Activated B cell treated with CpG ODN at 0.5 μM for 24 hours (primary cell): ENCODE measurements at places on chromosomes 4 and X. TPM values are rescaled to one million over a fixed set of nuclear protein-coding genes. Genes with fewer than 3 reads are reported as not detected.

NLGN4X gene
- 0.22 and 0.35 TPM in 2 replicates for total RNA-seq

SLC26A1 gene
- total RNA-seq: 0.15 TPM in 1 of 2 replicates, not detected in the other

TMEM31 gene
- not detected in 2 replicates for total RNA-seq

- no peak for DNase-seq
Observed at GRCh38 chrX:69896046-69896445, 153.7 kb downstream of the AWAT2 start.

GRCh38 chr4:7457201-7458065 is 22.7 kb upstream of the PSAPL1 start:
- DNase-seq: no peak

GRCh38 chrX:45502396-45502795 is 301.7 kb upstream of the DIPK2B start:
- DNase-seq: no peak

- no peak for DNase-seq
Observed at GRCh38 chr4:146183209-146183608, 7.7 kb downstream of the LSM6 start.

DNA sequence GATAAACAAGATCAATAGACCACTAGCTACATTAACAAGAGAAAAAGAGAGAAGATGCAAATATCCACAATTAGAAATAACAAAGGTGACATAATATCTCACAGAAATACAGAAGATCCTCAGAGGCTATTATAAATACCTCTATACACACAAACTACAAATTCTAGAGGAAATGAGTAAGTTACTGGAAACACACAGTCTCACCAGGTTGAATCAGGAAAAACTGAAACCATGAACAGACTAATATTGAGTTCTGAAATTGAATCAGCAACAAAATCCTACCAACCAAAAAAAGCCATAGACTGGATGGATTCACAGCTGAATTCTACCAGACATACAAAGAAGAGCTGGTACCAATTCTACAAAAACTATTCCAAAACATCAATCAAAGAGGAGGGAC is 211.8 kb upstream of the CPEB2 start:
- no peak for DNase-seq
